Activated CD8-positive, alpha-beta memory T cell treated with anti-CD3 and anti-CD28 coated beads for 1 hour (primary cell): ENCODE measurements at places on chromosomes 5 and 9.

DNA sequence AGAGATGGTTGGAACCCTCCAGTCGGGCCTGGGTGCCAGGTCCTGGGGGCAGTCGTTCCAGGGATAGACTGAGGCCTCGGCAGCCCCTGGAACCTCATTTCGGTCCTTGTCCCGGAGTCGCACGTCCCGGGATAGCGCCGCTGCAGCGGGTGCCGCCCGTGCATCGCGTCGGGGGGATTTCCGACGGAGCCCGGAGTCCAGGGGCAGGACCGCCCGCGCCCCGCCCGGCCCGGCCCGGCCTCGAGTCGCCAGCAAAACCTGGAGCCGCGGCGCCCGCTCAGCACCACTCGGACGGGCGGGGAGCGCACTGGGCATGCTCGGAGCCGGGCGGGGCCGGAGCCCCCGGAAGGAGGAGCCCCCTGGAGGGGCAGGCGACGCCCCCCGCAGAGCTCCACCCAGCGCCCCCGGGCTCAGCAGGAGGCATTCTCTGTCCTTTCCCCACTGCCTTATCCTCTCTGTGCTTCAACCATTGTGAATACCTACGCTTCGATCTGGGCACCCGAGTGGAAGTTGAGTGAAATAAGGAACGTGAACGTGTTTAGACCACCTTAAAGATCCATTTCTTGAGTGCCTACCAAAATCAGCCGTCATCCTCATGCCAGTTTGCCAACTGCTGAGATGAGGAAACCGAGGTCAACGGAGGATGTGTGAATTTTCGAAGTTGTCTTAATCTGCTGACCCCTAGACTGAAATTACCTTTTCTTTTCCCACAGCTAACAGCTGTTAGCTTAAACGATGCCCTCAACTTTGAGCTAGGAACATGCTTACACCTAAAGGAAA lies 1.7 kb upstream of the PTPN3 start:
- DNase-seq = no peak

- no peak for DNase-seq
Measured at GRCh38 chr5:139149477-139150199, 48.5 kb downstream of the SIL1 start.

- DNase-seq = no peak
Measured at GRCh38 chr5:100777680-100778300, 125.3 kb downstream of the ST8SIA4 start.

DNA sequence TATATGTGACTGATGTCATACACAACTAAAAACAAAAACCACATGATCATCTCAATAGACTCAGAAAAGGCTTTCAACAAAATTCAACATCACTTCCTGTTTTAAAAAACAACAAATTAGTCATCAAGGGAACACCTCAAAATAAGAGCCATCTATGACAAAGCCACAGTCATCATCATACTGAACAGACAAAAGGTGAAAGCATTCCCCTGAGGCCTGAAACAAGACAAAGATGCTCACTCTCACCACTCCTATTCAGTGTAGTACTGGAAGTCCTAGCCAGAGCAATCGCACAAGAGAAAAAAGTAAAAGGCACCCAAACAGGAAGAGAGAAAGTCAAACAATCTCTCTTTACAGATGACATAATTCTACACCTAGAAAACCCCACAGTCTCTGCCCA lies 893.5 kb upstream of the EDIL3 start:
- no peak for DNase-seq

GRCh38 chr5:176810081-176810597 lies at the start of gene UNC5A:
TSS of gene UNC5A (plus strand) at chr5:176810559. CDS start at chr5:176810751, 192 bp downstream.
- no peak for DNase-seq

- no peak for DNase-seq
Measured at GRCh38 chr5:116466727-116467464, 107.7 kb downstream of the SEMA6A start.

- DNase-seq = no peak
Measured at GRCh38 chr5:40402007-40402364, 277.7 kb upstream of the PTGER4 start.

DNA sequence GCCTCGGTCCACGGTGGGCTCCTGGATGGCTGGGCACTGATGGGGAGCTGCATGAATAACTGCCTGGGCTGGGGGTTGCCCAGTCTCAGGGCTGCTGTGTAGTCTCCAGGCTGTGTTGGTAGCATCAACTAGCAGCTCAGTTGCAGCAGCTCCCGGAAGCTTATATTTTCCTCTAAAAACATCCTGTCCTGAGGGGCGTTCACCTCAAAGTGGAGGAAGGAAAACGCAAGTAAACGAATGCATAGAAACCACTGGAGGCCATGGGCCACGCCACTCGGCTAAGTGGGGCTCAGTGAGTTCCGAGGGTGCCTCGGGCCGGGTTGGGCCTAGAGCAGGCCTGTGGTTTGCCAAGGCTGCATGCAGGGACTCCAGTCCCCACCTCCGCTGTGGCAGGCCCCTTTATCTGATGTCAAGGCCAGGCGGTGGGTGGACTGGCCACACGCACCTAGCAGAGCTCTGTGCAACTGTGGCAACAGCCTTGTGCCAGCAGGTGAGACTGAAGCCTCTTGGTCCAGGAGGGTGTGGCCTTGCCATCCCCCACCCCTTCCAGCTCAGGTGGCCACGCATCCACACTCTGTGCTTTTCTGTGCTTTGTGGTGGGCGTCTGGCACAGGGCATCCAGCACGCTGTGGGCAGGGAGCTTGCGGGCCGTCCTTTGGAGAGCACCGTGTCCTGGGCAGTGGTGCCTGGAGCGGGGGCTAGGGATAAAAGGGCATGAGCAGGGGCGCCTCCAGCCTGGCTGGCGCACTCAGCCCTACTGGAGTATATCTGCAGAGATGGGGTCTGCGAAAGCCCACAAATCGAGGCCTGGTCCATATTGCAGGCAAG lies 15.1 kb downstream of the TCF7 start:
- no peak for DNase-seq

DNA sequence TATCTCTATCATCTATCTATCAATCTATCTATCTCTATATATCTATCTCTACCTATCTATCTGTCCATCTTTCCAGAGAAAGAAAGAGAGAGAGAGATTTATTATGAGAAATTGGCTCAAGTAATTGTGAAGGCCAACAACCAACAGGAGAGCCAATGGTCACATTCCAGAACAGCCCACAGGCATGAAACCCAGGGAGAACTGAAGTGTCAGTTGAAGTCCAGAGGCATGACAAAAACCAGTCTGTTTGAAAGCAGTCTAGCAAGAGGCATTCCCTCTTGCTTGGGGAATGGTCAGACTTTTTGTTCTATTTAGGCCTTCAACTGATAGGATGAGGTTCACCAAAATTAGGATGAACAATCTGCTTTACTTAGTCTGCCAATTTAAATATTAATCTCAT lies 87.6 kb upstream of the PLCXD3 start:
- DNase-seq = no peak

GRCh38 chr5:1468247-1468612 lies 23.0 kb upstream of the SLC6A3 start:
- no peak for DNase-seq

DNA sequence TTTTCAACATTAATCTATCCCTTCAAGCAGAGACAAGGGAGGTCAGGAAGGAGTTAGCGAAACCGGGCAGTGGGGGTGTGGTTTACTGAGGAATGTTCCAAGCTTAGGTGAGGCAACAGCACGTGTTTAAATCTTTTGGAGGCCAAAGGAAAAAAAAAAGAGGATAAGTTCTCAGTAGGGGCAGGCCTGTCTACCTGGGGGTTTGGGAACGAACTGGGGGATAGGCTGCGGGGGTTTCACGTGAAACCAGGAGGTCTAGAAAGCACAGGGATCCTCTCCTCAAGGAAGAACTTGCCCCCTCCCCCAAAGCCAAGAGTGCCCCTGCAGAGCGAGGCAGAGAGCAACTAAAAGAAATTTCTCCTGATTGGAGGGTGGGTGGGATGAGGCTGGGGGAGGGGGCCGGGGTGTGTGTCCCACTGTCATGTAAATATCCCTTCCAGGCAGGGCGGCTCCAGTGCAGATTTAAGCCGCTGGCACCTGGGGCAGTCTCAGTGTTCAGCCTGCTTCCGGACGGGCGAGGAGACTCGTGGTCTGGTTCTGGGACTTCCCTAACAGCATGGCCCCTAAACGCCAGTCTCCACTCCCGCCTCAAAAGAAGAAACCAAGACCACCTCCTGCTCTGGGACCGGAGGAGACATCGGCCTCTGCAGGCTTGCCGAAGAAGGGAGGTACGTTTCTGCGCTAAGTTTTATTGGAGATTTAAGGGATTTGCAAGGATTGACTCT lies 5.5 kb upstream of the SET start:
- no peak for DNase-seq

DNA sequence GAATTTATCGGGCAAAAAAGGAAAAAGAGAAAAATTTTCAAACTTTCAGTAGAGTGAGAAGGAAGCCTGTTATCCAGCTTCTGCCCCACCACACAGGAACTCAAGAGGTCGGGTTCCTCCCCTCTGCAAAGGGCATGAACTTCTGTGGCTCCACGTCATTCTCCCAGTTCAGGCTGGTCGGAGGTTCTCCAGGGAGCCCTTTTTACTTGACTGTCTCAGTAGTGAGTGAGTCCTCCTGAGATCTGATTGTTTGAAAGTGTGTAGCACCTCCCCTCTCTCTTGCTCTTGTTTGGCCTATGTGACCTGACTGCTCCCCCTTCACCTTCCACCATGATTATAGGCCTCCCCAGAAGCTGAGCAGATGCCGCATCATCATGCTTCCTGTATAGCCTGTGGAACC lies 9.7 kb downstream of the SPINK1 start:
- DNase-seq = no peak

- DNase-seq = no peak
Measured at GRCh38 chr5:132368186-132368585, 1.3 kb upstream of the SLC22A5 start.

- DNase-seq = no peak
Measured at GRCh38 chr5:34055667-34056066, 12.7 kb upstream of the C1QTNF3 start.

- no peak for DNase-seq
Measured at GRCh38 chr9:86046071-86046636, 53.2 kb downstream of the GOLM1 start.

GRCh38 chr5:76956033-76956432 lies 3.2 kb downstream of the CRHBP start:
- no peak for DNase-seq

GRCh38 chr5:68415177-68416085 lies 199.9 kb downstream of the PIK3R1 start:
- no peak for DNase-seq

- DNase-seq = no peak
Measured at GRCh38 chr9:78575081-78575480, 278.2 kb downstream of the PSAT1 start.

DNA sequence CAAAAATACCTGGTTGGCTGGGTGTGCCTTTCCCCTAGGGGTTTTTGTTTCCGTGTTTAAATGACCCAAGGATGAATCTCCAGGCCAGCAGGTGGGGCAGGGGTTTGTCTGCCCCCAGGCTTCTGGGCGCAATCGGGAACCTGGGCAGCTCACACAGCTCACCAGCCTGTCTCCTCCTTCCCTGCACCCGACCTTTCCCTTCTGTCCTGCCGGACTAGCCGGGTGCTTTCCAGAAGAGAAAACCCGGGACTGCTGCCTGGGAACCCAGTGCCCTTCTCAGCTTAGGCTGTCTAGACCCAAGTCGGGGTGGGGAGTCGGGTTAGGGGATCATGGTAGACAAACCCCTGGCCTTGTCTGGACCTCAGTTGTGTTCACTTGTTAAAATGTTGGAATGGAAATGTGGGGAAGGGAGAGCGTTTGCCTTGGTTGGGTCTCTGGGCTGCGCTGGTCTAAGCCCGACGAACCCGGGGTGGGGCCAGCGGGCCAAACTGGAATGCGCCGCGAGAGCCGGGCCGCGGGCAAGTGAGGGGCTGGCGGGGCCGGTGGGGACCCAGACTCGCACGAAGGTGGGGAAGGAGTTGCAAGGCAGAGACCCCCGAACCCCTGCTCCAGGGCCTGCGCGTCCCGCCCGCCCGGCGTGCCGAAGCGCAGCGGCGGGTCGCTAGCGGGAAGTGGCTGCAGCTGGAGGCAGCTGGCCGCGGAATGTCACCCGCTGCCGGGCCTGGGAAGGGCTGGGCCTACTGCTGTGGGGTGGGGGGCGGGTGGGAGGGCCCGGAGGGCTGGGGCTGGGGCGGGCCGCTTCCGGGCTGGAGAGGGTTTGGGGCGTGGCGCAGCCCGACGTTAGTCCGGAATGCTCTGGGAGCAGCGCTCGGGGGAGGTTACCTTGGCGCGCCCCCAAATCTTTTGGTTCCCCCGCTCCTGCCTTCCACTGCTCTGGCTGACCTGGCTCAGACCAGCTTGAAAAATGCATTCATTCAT lies 84.6 kb downstream of the DAB2IP start:
- DNase-seq = no peak

DNA sequence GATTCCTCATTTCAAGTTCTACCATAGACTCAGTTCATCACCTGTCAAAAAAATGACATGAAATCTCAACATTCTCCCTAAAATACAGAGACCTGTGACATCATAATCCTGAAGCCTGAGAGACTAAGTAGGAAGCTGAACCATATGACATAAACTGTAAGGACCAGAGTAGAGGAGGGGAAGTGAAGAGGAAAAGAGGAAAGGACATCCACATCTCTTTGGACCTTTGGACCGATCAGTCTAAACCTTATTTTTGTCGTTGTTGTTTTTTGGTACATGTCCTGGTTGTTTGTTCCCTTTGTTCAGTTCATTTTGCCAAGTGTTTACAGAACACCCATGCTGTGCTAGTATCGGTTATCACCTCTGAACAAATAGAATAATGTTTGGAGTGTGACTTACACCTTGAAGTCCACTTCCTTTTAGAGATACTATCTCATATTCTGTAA lies 41.9 kb downstream of the LURAP1L start:
- DNase-seq = no peak

- DNase-seq = no peak
Measured at GRCh38 chr5:132465059-132465707, 25.4 kb downstream of the IRF1 start.

GRCh38 chr9:37976714-37977477 lies 73.0 kb upstream of the SLC25A51 start:
- DNase-seq = no peak

DNA sequence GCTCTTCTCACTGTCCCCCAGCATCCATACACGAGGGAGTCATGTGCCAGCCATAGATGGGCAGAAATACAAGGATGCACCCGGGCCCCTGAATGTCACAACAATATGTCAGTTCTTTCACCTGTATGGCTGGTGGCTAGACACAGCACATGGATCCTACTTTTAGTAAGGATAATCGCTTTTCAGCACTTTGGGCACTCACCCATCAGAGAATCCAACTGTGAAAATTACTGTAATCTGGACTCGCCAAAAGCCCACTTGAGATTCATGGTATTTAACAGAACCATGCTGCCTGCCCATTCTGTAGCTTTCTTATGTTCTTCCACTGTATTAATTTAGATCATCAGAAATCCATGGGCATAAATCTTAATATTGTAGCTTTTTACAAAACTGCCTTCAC lies 124.8 kb downstream of the FRMD3 start:
- DNase-seq = no peak

GRCh38 chr9:19387317-19387716 lies 7.3 kb upstream of the RPS6 start:
- no peak for DNase-seq

GRCh38 chr9:114746591-114747346 lies 59.1 kb downstream of the TNFSF15 start:
- DNase-seq = no peak

GRCh38 chr5:178210686-178211085 lies 6.4 kb downstream of the HNRNPAB start:
- DNase-seq = no peak
